ENCODE measurements at places on chromosomes 4 and X. TPM values are rescaled to one million over a fixed set of nuclear protein-coding genes. Genes with fewer than 3 reads are reported as not detected.

Gene CYLC1
- total RNA-seq = not detected

Gene CXorf51B
- not detected for total RNA-seq

Gene DUSP21
- total RNA-seq = not detected

Gene SSX3
- not detected for total RNA-seq

Gene IL21
- not detected for total RNA-seq

Gene EIF1AX
- total RNA-seq = 35.4 TPM

Gene FRMPD3
- not detected for total RNA-seq

Gene TLR2
- total RNA-seq = 0.09 TPM

Gene EDNRA
- total RNA-seq = 0.34 TPM

Gene SHROOM3
- 0.17 TPM for total RNA-seq

Gene NSDHL
- total RNA-seq = 9.6 TPM

Gene ARHGAP36
- total RNA-seq = not detected

Gene GALNTL6
- not detected for total RNA-seq

Gene SCML2
- total RNA-seq = 2.2 TPM

Gene EIF4E
- total RNA-seq = 147 TPM
